ENCODE measurements at places on chromosomes 16 and 17.

DNA sequence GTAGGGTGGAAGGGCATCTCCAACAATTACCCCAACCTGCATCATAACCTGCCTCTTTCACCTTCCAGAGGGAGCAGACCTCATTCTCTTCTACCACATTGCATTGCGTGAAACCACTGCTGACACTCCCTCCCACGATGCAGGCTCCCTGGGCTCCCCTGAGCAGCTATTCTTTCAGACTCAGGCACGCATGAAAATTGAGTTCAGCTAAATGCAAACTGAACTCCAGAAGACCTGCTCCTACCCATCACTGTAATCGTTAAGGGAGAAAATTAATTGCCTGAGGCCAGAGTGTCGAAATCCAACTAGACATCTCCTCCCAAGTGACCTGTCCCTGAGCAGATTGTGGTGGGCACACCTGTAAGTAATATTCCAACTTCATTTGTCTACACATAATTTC, 186.0 kb downstream of the GRIN2A start:
- DNase-seq = no peak

DNA sequence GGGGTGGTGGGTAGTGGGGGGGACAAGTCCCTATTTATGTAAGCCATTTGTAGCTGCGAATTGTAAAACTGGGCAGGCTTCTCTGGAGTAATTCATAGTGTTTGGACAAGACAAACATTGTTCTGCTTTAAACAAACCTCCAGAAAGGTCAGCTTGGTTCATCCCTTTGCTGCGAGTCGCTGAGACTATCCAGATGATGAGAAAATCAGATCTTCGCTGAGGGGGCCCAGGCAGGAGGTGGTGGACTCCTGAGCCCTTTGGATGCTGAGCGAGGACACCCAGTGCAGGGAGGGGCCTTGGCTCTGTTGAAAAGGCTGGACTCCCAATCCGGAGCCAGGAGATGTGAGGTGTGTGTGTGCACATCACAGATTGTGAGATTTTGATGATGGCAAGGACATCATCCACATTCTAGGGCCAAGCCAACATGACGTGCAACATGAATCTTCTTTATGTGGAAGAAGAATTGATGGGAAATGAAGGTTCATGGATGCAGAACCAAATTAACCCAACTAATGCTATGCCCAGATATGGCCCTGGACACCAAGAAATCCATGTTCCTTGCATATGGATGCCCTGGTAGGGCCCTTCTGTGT, 15.0 kb upstream of the NTN1 start:
- no peak for DNase-seq

- DNase-seq = no peak
These were observed 16.3 kb upstream of the AURKB start for GRCh38 chr17:8226536-8227237.

GRCh38 chr16:10242097-10242496, 59.9 kb upstream of the GRIN2A start:
- no peak for DNase-seq

DNA sequence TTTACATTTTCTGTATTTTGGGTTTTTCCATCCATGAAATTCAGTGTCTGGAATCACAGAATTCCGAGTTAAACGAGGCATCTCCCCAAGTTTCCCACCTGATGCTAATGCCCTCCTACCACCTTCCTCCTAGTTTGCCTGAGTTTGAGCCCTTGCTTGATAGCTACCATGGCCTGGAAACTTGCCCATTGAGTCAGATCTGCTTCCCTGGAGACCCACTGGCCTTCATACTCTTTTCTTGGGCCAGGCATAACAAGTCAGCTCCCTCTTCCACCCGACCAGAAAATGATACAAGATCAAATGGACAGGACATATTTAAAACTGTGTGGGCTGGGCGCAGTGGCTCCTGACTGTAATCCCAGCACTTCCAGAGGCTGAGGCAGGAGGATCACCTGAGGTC, 10.2 kb downstream of the SETD1A start:
- DNase-seq = no peak

DNA sequence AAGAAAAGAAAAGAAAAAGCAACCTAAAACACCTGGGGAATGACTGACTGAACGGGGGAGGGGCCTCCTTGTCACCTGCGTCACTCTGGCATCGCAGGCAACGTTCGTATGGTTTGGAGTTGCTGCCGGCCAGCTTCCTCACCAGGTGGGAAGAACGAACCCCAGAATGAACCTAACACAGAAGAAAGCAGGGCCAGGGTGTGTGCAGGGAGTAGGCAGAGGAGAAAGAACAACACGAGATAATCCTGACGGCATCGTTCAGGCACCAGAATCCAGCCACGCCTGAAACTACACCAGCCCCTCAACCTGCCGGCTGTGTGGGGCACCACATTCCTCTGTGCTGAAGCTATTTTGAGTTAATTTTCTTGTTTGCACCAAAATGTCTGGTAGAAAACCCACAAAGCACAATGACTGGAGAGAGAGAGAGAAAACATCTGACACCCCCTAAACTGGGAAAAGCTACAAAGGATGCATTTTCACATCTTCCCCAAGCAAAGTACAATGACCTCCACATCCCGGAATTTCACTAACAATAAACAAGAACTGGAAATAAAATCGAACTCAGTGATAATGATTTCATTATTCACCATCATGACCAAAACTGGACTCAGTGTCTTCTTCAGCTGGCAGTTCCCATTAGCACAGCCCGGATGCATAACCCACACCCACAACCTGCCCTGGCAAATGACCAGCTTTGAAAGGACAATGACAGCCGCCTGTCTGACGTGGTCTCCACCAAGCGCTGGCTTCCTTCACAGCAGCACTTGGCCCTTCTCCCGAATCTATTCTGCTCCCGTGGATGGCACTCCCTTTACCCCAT, 23.6 kb downstream of the RAB40B start:
- no peak for DNase-seq

GRCh38 chr16:66878067-66878466, 2.2 kb upstream of the PDP2 start:
- DNase-seq = no peak

DNA sequence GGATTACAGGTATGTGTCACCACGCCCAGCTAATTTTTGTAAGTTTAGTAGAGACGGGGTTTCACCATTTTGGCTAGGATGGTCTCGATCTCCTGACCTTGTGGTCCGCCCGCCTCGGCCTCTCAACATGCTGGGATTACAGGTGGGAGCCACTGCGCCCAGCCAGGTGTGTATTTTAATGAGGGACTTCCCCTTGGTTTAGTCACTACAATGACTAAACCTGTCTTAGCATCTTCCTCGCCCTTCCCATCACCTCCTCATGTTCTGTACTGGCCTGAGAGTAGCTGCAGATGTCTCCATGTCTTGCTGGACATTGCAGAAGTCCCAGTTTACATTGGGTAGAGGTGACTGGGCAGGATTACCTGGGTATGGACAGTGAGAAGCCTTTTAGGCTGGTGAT, 9.6 kb downstream of the SLC7A6 start:
- DNase-seq = no peak

GRCh38 chr16:57651344-57652333, 16.5 kb upstream of the ADGRG3 start:
- no peak for DNase-seq

- DNase-seq = no peak
These were observed 390 bp downstream of the MNT start for GRCh38 chr17:2400474-2400866.

Data from vagina (tissue), 2 donors.